Esophagus squamous epithelium (tissue), 5 donors: ENCODE measurements at places on chromosomes 11 and 22.

- DNase-seq = no peak
Observed at GRCh38 chr11:35099278-35100012, 39.5 kb upstream of the CD44 start.

- DNase-seq = no peak
Observed at GRCh38 chr22:47813661-47814060, 1051.2 kb downstream of the TBC1D22A start.

- no peak for DNase-seq
Observed at GRCh38 chr11:17165247-17165890, 42.4 kb downstream of the PIK3C2A start.

DNA sequence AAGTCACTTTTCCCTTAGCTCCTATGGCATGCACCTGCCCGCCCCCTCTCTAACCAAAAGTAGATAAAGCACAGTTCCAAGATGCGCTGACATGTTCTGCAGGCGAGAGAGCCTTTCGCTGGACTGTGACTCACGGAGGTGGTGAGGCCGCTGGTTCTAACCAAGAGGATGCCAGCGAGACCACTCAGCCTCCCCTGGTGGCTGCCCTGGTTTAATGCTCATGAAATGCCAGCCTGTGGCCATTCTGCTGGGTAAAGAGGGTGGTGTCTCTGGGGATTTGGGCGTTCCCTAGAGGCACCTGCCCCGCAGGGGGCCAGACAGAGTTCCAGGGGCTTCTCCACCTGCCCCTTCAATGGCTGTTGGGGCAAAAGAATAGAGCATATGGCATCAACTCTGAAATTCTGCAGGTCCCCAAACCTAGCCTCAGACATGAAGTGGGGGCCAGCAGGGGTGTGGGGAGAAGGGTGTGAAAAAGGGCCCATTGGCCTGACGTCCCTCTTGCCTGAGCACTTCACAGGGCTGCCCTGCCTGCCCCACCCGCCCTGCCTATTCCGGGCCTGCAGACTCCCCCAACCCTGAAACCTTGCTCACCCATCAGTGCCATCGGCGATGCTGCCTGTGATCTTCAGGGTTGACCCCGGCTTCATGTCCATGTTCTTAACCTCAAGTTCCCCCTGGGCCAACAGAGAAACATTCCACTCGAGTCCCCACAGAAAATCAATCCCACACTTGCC lies 8.5 kb downstream of the LGALS2 start:
- DNase-seq = no peak

DNA sequence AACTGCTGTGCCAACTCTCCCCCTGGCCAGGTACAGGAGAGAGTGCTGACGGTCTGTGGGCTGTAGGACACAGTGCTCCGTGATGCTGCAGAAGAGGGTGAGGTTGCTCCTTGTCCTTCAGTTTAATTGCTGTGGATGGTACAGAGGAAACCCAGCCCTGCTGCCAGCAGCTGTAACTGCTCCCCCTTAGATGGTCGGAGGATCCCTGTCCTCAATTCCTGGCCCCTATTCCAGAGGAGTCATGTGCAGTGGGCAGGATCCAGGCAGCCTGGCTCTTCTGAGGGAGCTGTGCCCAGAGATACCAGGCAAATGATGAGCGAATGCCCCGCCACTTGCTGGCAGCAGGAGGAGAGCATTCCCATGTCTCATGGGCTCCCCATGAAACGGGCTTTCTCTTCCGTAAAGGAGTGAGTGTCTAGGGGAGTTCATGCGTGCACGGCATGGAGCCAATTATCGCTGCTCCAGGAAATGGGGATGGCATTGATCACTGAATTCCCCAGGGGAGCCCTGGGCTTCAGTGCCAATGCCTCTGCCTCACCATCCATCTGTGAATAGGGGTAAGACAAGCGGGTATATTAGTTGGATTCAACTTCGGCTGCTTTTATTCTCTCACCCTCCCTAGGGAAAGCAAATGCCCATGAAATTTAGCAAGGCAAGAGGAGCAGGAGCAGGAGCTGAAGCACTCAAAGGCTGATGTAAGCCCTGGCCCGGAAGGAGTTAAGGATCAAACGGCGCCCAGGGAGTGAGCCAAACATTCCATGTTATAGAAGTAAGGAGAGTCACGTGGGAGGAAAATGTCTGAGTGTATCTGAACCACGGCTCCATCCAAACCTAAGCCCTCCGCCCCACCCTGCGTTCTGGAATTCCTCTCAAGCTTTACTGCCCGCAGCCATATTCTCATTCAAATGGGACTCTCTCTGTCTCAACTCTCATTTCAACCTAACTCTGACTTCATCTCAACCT lies 51.0 kb upstream of the CSNK2A3 start:
- DNase-seq = no peak

DNA sequence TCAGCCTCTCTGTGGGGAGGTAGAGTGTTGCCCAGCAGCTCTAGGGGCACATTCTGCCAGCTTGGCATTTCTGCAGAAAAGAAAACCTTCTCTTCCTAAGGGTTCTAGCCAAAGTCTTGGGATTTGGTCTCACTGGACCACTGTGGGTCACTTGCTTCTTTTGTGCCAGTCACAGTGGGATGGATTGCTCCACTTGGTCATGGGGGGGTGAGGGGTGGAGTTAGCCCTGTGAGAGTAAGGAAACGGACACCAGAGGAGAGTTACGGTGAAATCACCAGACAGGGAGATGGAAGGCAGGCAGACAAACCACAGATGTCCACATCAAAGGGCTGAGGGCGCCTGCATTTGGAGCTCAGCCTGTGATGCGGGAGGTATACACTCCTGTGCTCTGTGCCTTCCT lies 10.8 kb downstream of the SGSM1 start:
- no peak for DNase-seq
